NCI-H460 (cell line): ENCODE measurements at places on chromosomes 16 and 17.

GRCh38 chr17:3657874-3658783, 10.2 kb downstream of the TAX1BP3 start:
- DNase-seq = no peak

DNA sequence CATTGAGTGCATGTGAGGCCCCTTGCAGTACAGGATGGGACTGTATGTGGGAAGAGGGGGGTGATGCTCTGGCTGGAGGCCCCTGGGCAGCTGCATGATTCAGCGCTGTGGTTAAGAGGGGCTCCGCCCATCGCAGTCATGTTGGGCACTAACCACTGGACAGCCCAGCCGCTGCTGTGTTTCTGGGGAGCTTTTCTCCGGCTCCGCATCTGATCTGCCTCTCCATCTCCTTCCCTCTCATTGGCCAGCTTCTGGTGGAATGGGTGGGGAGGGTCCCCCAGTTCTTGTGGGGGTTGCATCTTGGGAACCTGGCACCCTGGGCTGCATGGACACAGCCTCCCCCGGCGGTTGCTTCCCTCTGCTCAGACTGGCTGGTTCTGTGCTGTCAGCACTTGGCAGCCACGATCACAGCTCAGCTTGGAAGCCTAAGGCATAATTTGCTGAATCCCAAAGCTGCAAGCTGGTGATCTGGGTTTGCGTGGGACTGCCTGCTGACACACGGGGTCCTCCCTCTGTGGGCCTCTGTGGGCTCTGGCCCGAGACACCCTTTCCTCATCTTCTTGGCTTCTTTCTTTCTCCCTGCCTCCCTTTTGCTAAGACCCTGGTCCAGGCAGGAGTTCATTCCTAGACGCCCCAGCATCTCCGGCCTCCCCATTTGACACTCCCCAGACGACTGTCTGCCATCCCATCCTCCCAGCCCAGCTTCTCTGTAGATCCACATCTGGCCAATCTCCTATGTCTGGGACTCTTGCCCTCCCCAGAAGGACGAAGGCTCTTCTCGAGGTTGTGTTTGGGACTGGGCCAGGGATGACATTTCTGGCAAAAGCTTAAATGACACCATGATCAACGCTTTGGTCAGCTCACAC, 168.3 kb downstream of the SEC14L1 start:
- DNase-seq = no peak

DNA sequence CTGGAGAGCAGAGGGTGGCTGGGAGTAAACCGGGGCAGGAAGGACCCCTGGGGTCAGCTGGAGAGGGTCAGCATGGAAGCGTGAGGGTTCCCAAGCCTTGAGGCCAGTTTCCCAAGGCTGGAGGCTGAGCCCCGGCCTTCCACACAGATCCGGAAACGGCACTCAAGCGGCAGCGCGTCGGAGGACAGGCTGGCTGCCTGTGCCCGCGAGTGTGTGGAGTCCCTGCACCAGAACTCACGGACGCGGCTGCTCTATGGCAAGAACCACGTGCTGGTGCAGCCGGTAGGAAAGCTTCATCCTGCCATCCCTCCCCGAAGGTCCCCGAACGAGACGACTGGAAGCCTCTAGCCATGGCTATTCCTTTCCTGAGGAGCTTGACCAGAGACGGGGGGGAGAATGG, 26.0 kb downstream of the SGSM2 start:
- DNase-seq = no peak

GRCh38 chr17:77489893-77490255, 349.1 kb downstream of the SEC14L1 start:
- no peak for DNase-seq

- no peak for DNase-seq
These were observed 85.0 kb downstream of the SNX29 start for GRCh38 chr16:12061336-12062055.

GRCh38 chr17:19372011-19372370, 6.3 kb upstream of the MAPK7 start:
- DNase-seq = no peak

GRCh38 chr17:42112552-42113176, at the start of gene DHX58:
TSS of gene DHX58 (minus strand) at chr17:42112714. CDS start at chr17:42111892, 822 bp downstream.
- DNase-seq = peak; percentile 61

- no peak for DNase-seq
These were observed 11.1 kb downstream of the PLLP start for GRCh38 chr16:57273359-57273758.

DNA sequence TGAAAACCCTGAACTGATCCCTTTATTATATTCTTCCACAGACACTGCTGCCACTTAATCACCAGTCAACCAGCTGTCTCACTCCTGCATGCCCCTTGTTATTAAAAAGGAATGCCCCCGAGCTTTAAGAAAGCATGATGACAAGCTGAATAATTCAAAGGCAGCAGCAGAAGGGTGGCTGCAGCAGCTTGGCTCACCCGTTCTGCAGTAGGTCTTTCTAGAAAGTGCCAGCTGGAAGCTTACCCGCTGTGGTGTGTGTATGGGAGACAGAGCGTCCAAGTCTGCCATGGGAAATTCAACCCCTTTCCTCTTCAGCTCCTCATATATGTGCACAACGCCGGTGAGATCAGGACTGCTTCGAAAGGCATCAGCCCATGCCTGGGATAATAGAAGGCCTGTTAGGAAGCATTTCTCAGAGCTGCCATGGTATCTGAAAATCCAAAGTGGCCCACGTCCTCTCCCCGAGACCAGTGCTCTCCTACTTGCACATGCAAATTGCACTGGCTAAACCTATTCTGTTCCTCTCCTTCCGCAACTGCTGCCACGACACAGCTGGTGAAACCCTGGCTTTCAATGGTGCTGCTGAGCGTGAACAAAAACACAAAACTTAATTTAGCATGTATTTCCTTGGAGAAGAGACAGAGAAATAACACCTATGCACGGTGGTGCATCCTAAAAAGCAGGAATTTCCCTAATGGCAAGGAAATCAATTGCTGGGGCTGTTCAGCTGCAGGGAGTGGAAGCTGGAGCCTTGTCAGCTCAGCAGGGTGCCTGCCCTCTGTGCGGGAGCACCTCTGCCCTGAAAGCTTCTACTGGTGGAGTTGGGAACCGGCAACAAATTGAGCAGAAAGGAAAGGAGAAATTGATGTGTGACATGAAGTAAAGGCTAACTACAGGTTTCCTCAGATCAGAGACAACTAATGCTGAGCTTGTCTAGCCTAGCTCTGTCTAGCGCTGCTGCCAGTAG, 47.9 kb upstream of the SREBF1 start:
- no peak for DNase-seq

GRCh38 chr16:72860726-72861562, 187.0 kb downstream of the ZFHX3 start:
- DNase-seq = no peak

DNA sequence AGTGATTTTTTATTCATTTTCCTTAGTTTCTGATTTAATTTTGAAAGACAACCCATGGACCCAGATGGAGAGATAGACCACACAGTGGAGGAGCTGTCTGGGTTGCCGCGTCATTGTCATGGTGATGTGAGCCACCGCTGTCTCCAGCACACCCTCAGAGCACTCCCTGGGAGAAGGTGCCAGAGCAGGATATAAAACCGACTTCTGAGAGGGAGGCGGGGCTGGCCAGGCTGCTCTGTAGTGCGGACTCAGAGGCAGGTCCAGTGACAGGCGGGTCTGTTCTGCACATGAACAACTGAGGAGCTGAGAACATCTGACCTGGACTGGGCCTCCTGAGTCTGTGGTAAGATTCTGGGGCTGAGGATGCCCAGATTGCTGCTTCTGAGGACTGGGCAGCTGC, 216.3 kb upstream of the NLRP1 start:
- no peak for DNase-seq

DNA sequence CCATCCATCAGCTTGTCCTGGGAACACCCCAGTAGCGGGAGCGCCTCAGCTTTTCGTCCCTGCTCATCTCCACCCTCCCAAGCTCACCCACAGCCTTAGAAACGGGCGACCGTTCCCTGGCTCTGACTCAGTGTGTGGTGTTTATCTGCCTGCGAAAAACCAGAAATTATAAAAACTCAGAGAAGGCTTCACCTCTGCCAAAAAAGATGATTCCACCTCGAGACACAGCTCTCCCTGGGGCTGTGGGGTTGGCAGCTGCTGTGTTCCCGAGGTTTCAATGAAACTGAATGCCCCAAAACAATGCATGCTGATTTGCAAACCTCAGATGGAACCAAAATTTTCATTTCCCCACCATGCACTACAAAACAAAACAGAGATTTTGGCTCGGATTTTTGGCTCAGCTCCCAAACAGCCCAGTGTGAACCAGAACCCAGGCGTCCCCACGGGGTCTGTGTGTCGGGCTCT, 62.4 kb upstream of the MED9 start:
- no peak for DNase-seq

GRCh38 chr16:88538366-88539060, 31.7 kb upstream of the ZC3H18 start:
- DNase-seq = no peak

GRCh38 chr16:81273223-81273950, 34.9 kb downstream of the BCO1 start:
- no peak for DNase-seq

DNA sequence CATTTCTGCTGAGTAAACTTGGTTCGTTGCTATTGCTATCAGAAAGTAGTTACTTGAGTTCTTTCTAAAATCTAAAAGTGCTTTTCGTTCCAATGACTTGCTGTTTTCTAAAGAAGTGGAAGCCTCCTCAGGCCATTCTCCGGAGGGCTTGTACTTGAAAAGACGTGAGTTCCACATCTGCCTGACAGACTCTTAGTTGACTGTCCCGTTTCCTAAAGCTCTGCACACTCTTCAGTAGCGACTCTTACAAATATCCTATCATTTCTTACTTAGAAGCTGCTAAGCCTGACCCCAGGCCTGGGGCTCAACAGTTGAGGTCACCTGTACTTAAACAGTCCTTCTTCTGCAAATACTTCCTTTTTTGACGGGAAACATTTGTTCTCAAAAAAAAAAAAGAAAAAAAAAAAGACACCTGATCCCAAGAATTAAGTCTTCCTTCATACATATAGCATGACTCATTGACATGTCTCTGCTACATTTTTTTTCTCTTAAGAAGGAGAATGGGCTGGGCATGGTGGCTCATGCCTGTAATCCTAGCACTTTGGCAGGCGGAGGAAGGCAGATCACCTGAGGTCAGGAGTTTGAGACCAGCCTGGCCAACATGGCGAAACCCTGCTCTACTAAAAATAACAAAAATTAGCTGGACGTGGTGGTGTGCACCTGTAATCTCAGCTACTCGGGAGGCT, 61.5 kb downstream of the DHRS7C start:
- peak; percentile 85 for DNase-seq
